Kasumi-1 (cell line): ENCODE measurements at places on chromosomes 2 and 18.

- DNase-seq: no peak
These were observed 26.6 kb downstream of the PTPN18 start for GRCh38 chr2:130382313-130382917.

GRCh38 chr18:35117951-35118411, 76.8 kb downstream of the MAPRE2 start:
- DNase-seq: no peak

DNA sequence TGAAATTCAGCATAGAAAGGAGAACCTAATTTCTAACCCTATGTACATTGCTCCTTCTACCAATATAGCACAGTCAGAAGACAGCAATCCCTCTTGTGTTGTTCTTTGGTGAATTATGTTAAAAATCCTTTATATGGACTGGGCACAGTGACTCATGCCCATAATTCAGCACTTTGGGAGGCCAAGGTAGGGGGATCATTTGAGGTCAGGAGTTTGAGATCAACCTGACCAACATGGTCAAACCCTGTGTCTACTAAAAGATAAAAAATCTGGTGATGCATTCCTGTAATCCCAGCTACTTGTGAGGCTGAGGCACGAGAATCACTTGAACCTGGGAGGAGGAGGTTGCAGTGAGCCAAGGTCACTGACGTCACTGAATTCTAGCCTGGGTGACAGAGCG, 195.6 kb downstream of the TMX3 start:
- DNase-seq: no peak

- DNase-seq: peak; percentile 72
These were observed 3.5 kb upstream of the NAGK start for GRCh38 chr2:71064754-71065621.

- no peak for DNase-seq
These were observed 38.2 kb downstream of the FHOD3 start for GRCh38 chr18:36335476-36336279.

DNA sequence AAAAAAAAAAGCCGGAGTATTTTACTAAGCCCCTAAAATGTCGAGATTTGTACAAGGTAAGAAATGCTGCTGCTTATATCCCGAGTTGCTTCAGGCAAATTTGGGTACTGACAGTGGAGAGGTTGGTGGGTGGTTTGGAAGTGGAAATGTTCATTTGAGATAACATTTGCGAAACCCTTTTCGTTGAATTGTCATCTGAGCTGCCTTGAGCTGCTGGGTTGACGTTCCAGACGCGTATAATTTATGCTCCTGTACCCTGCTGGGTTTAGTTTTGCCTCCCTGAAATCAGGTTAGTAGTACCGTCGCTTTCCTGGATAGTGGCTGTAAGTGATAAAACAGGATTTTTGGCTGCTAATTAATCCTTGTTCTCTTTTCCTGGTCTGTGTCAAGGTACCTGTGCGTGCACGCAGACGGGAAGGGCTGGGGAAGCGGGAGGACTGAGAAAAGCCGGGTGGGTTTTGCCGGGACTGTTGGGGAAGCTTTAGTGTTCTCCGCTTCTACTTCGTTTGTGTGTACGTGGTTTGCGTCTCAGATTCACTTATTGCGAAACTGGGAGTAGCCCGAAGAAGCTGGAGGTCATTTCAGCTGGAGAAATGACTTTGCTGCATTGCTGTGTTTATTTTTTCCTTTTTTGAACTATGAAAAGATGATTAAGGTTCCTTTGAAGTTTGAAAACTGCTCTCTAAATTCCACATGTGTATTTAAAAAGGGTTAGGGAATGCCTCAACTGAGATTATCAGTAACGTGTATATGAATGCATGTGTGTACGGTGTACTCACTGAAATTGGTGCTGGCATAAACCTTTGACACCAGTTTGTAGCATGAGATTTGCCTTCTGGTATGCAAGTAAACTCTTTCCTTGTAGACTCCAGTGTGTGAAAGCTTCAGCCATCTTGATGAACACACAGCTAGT, 709 bp downstream of the UGP2 start:
- DNase-seq: peak; percentile 32

DNA sequence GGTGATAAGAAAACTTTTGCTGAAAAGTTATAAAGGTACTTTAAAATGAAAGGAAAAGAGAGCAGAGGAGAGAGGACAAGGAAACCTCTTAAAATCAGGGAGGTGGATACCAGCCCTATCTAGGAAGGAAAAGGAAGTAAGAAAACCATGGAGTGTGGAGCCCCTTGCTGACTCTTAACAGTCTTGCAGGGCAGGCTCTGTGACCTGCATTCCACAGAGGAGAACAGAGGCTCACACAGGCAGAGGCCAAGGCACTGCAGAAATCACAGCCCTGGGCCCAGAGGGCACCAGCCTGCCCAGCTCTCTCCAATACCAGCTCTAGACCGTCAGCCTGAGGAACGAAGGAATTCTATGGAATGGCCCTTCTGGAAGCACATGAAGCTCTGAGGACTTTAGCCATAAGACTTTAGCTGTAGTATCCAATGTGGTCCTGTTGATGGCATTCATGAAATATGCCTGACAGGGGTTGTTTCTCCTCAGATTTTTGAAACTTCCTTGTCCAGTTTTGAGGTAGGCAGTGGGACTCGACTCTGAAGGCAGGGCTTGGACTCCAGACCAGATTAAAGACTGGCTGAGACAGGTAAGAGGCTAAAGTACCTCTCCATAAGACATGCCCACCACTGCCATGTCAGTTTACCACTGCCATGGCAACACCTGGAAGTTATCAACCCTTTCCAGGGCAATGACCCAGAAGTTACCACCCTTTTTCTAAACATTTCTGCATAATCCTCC, 216.3 kb downstream of the ANAPC1 start:
- peak; percentile 71 for DNase-seq

GRCh38 chr18:75868031-75868430, 440.5 kb upstream of the SMIM21 start:
- no peak for DNase-seq

DNA sequence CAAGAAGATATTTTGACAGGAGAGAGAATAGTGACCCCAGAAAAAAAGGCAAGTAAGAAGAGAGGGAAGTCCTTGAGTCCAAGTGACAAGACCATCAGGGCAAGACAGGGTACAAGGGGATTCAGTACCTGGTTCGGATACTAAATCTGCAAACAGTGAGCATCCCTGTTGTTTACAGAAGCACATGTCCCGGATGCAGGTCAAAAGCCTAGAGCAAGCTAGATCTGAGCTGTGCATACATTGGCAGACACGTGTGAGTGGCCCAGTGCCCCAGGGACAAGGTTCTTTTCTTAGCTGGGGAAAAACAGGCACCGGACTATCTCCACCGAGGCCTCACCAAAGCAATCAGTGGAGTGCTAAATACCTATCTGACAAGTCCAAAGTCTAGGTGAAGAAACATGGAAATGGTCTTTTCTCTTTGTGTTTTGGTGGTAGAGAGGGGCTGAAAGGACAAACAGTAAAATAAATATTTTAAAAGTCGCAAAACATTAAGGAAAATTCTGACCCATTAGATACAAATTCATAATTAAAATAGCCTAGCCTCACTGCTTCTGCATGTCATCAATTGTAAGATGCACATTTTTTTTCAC, 165.2 kb downstream of the SUCLG1 start:
- no peak for DNase-seq

GRCh38 chr18:59810735-59811520, 88.9 kb upstream of the PMAIP1 start:
- no peak for DNase-seq

- no peak for DNase-seq
These were observed 40.7 kb upstream of the TMEM131 start for GRCh38 chr2:98036349-98037000.

DNA sequence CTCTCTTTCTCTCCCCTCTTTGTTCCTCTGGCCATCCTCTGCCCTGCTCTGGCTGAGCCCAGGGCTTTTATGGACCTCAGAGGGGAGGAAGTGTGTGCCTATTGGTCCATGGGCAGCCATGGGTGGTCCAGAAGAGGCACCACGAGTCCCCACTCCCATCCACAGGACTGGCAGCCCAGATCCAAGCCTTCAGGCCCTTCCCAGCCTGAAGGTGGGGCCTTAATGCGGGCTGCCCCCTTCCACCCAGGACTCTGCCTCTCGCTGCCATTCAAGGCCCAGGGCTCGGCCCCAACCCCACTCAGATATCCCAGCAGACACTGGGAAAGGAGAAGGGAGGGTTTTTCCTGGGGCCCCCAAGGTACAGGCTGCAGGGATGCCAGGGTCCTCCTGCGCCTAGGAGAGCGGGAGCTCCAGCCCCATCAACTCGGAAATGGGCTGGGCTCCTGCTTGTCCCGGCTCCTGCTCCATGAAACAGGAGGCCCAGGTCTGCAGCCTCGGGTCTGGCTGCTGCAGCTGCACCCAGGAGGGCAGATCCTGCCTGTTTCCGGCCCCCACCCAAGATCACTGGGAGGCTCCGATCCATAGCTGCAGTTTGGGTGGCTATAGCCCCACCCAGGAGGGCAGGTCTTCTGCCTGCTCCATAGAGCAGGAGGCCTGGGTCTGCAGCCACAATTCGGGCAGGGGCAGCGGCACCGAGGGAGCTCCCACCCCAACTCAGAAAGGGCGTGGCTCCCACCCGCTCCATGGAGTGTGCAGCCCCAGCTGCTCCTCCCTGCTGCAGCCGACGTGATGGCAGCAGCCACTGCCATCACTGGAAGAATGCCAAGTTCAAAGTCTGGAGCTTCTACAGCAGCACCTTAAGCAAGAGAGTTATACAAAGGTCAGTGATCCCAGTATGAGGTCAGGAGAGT, 116.6 kb upstream of the RBBP8 start:
- DNase-seq: no peak

- DNase-seq: peak; percentile 19
These were observed 7.9 kb downstream of the CROCC2 start for GRCh38 chr2:240913810-240914644.

DNA sequence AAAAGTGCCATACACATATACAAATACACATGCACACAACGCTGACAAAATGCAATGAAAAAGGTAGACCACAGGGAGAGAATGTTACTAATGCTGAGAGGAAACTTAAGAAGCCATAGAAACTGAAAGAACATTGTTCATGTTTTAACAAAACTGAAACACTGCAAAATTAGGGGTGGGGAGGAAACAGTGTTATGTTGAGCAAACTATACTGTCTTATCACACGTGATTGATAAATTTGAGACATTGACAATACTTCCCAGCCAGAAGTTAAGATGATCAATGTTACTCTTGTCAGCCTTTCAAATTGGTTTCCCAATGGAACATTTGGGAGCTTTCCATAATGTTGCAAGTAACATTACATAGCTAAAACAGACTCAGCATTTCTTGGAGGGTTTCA, 165.5 kb downstream of the L3MBTL4 start:
- DNase-seq: no peak

- DNase-seq: peak; percentile 85
These were observed 54.2 kb upstream of the CTDP1 start for GRCh38 chr18:79625195-79625923.

- DNase-seq: no peak
These were observed 14.3 kb upstream of the CD28 start for GRCh38 chr2:203692031-203692710.

GRCh38 chr2:111897630-111897923, 830 bp upstream of the MERTK start:
- no peak for DNase-seq

DNA sequence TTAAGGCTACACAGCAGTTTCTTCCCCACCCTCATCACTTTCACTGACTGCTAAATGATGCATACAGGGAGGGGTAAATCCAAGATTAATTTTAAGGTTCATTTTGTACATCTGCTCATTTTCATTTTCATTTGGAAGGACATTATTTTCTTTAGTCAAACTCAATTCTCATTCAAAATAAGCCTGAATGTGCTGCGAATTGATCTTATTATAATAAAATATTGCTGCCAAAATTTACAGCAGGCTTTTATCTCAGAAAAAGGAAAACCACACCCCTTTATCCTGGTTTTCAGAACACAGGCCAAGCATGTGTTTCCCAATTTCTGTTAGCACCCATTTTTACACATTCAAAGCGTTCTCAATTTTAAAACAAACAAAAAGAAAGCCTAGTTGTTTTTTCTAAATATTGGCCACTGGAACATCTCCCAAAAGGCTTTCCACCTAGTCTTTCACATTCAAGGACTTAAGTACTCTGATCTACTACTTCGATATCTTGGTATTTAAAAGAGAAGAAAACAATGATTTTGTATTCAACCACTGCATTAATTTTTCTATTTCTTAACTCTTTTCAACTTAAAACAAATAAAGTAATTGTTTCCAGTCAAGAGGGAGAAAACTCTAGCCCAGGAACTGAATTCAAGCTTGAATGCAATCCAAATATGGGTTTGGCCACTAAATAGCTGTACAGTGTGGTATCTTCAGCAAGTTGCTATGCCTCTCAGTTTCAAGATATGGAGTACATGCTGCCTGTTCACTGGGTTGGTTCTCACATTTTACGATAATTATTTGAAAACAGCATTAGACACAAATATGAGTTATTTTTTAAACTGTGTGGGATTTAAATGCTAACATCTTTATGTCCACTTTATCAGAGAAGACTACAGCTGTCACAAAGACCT, 52.5 kb downstream of the CDH2 start:
- no peak for DNase-seq

DNA sequence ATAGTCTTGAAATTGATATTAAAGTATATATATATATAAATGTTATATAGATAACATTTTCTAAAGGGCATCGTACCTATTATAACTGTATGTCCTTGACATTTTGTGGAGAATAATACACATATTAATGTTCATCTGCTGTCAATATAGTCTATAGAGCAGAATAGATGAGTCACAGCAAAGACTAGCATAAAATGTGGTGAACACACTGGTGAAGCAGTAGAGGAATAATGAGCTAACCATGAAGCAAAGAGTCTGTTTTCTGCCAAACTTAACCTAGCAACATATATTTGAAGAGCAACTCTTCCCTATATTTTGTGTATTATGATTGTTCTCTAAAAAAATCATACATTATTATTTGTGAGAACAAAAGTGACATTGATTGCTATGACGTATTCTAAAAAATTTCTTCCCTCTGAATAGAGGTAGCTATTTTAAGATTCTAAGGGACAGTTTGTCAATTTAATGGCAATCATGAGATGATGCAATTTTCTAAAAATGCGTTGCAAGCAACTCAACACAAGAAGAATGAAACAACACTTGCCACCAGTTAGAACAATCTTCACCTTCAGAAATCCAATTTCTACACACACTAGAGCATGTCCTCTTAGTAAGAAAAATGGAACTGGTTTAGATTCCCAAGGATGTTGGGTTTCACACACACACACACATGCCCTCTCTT, 22.0 kb downstream of the DOCK10 start:
- DNase-seq: no peak

- DNase-seq: no peak
These were observed 99.2 kb downstream of the BCL2L11 start for GRCh38 chr2:111219734-111220505.
